ENCODE measurements at places on chromosomes 13 and 19.

DNA sequence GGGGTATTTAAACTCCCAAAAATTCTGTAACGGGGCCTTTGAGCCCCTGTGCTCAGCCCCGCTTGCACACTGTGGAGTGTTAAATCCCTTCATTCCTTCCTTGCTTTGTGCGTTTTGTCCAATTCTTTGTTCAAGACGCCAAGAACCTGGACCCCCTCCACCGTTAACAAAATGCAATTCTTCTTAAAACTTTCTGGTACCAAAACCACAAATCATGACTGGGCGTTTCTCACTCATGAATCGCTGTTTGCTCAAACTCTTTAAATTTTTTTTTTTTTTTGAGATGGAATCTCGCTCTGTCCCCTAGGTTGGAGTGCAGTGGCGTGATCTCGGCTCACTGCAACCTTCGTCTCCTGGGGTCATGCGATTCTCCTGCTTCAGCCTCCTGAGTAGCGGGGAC is 881 bp downstream of the ZNF20 start:
- no peak for DNase-seq

DNA sequence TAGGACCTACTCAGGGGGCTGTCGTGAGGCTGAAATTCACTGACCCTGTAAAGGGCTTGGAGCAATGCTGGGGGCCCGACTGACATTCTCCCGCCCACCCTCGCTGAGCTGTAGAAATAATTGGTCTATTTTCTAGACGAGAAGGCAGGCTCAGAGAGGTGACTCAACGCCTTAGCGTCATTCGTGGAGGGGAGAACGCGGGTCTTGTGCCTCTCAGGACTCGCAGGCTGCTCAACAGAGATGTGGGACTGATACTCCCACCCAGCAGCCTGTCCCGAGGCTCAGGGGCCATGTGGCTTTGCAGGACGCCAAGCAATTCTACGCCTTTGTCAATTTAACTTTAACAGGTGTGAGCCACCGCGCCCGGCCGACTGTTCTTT is 23.6 kb upstream of the ASPDH start:
- DNase-seq, result no peak

GRCh38 chr13:29931696-29932095 is 81.3 kb upstream of the UBL3 start:
- no peak for DNase-seq

- no peak for DNase-seq
Observed at GRCh38 chr13:49020328-49020727, 44.6 kb downstream of the FNDC3A start.

DNA sequence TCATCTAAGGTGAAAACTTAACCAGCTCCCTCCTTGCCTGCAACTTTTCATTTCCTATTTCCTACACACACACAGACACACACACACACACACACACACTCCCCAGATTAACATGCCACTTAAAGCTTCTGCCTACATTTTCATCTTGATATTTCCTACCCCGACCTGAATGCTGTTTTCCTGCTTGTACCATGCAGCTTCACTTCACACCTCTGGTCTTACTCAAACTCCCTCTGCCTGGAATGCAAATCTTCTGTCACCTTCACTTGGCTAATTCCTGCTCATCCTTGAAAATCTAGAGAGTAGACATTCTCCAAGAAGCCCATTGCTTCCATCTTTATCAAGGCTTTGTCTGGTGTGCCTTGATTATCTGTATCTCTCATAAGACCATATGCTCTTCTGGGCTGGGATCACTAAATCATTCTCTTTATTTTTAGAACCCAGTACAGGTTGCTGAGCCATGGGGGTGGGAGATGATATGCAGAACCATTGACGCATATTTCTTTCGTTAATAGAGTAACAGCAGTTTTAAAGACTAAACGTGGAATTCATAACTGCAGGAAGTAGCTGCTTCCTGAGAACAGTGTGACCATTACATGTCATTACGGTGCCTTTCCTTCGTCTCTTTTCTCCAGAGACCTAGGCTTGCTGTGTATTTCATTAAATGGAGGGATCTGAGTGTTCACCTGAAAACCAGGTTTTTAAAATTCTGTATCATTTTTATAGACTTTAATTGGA is 37.7 kb downstream of the CNMD start:
- DNase-seq, result no peak

DNA sequence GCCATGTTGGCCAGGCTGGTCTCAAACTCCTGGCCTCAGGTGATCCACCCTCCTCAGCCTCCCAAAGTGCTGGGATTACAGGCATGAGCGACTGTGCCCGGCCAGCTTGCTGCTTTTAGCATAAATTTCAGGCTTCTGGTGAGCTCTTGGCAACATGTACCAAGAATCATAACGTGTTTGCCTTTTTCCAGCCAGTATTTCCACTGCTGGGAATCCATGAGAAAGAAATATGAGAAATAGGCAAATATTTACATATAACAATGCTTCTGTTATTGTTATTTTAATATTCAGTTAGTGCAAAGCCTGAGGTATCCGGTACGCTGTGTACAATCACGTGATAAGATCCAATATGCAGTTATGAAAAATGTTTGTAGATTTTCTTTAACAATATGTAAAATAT is 29.2 kb upstream of the CERS4 start:
- no peak for DNase-seq

DNA sequence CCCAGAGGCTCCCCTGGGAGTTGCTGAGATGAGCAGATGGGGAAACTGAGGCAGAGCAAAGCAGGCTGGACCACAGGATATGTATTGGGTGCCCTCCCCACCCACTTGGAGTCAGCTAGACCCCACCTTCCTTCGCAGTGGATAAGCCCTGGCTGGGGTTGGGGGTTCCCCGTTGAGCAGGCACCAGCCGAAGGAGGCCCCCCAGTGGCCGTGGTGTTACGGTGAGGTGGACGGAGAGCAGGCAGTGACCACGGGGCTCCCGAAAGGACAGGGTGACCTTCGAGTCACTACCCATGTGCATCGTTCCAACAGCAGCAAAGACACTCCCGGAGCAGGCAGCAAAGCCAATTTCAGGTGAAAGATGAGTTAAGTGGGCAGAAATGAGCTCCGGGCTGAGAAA is 62.4 kb upstream of the ADGRE5 start:
- DNase-seq, result no peak

- DNase-seq, result no peak
Observed at GRCh38 chr13:34383728-34384127, 558.3 kb upstream of the NBEA start.

GRCh38 chr19:48396824-48397176 is 3.3 kb downstream of the GRIN2D start:
- no peak for DNase-seq
